ENCODE measurements at places on chromosomes 5 and 9.
A peak's percentile ranks its signal among the peaks of the same experiment; 100 is the strongest.

- DNase-seq, result no peak
Measured at GRCh38 chr5:163910226-163910625, 404.8 kb downstream of the MAT2B start.

- DNase-seq, result no peak
Measured at GRCh38 chr5:61496860-61497259, 164.8 kb downstream of the ZSWIM6 start.

- peak; percentile 47 for DNase-seq
Measured at GRCh38 chr5:82635561-82636288, 357.6 kb upstream of the RPS23 start.

DNA sequence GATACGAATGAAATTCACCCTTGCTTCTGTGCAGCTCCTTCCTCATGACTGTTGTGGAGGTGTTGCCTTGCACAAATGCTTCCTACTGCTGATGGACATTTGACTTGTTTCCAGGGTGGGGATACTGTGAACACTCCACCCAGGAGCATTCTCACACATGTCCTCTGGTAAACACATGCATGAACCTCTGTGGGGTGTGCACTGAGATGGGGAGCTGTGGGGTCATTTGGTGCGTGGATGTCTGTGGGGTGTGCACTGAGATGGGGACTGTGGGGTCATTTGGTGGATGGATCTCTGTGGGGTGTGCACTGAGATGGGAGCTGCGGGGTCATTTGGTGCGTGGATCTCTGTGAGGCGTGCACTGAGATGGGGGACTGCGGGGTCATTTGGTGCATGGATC lies 72.9 kb upstream of the IRX4 start:
- no peak for DNase-seq

DNA sequence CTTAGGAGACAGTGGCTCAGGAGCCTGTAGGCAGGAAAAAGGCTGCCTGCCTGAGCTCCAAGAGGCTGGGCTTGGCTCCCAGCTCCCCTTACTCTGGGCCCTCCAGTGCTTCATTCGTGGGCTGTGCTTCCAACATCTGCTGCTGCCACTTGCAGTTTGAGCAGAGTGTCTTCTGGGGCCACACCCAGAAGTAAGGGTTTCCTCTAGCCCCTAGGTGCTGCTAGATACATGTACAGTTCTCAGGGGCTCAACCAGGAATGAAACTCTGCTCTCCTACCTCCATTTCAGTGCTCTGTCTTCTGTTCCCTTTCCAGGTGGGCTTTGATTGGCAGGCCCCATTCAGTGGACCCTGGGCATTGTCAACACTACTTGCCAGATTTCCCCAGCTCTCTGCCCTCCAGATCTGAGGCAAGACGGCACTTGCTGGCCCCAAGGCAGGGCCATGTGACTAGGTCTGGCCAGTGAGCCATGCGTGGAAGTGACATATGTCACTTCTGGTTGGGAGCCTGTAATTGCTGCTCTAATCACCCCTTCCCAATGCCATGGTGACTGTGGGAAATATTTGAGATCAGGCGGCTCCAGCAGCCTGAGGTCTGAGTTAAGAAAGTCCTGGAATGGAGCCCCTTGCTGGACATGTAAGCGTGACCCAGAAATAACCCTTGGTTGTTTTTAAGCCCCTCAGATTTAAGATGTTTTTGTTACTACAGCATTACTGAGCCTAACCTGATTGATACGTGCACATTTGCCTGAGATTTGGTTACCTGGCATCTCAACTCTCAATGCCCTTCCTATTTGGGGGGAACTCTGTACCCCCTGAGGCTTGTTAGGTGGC lies 9.4 kb upstream of the BOD1 start:
- DNase-seq, result no peak

All from fibroblast of skin of left biceps (primary cell).